ENCODE measurements at places on chromosomes 6 and 20.

- DNase-seq, result no peak
These were observed at the start of gene MYL9 for GRCh38 chr20:36541227-36541767. Gene MYL9, plus strand, starts transcription at chr20:36541519. Its CDS starts 3,366 bp downstream, at chr20:36544885.

- no peak for DNase-seq
These were observed 229.5 kb upstream of the DTNBP1 start for GRCh38 chr6:15892369-15892768.

- DNase-seq, result no peak
These were observed 31.6 kb upstream of the CHRNA4 start for GRCh38 chr20:63392465-63393365.

DNA sequence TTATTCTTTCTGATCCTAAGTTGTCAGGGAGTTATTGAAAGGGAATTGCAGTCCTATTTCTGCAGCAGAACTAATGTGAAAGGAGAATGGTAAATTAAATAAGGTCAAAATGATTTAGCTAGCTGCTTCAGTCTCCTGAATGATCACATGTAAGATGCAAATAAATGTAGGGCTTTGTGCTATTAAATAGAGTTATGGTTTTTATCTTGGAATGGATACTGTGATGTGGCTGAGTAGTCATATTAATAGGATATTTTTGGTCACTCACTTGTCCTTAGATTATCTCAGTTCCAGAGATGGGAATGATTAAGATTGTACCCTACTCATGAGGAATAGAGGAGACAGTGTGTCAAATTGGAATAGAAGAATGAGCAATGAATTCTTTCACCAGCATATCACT is 129.6 kb downstream of the PLCB4 start:
- no peak for DNase-seq

GRCh38 chr6:110875548-110876169 is 1.1 kb downstream of the AMD1 start:
- DNase-seq, result no peak

DNA sequence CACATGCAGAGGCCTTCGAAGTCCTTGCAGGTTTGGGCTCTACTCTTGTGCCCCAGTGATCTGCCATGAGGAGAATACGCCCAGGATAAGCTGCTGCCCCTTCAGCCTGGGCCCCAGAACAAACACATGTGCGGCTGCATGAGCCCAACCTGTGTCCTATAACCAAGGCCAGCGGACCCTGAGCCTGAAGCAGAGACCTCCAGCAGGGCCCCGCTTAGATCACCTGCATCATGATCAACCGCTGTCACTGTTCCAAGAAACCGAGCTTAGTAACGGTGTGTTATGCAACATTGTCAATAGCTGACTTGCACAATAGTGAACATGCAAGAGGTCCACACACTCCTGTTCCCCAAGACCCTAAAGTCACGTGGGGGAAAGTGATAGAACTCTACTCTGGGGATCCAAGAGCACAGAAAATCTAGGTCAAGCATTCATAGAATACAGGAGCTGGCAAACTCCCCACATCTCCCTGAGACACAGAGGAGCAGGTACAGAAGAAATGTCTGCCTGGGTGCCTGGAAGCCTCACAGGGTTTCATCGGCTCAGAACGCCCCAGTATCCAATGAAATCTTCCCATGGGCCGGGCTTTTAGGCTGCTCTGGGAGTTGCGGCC is 136.2 kb downstream of the BMP7 start:
- DNase-seq, result peak; percentile 32

GRCh38 chr20:44724423-44725091 is 9.4 kb downstream of the CCN5 start:
- DNase-seq, result no peak

DNA sequence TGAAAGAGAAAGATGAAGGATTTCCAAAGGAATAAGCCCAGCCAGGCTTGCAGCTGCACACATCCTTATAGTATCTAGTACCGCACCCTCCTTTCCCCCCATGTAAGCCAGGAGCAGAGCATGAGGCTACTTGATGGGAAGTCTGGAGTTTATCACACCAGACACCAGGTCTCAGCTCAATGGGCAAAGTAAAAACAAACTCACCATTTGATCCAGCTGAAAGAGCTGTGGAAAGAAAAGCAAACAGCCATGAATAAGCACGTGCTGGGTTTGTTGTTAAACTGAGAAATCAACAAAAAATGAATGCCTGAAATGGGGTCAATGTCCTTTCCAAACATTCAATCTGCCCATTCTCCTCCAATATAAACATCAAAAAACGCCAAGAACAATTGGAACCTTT is 50.6 kb upstream of the MAP7 start:
- no peak for DNase-seq

DNA sequence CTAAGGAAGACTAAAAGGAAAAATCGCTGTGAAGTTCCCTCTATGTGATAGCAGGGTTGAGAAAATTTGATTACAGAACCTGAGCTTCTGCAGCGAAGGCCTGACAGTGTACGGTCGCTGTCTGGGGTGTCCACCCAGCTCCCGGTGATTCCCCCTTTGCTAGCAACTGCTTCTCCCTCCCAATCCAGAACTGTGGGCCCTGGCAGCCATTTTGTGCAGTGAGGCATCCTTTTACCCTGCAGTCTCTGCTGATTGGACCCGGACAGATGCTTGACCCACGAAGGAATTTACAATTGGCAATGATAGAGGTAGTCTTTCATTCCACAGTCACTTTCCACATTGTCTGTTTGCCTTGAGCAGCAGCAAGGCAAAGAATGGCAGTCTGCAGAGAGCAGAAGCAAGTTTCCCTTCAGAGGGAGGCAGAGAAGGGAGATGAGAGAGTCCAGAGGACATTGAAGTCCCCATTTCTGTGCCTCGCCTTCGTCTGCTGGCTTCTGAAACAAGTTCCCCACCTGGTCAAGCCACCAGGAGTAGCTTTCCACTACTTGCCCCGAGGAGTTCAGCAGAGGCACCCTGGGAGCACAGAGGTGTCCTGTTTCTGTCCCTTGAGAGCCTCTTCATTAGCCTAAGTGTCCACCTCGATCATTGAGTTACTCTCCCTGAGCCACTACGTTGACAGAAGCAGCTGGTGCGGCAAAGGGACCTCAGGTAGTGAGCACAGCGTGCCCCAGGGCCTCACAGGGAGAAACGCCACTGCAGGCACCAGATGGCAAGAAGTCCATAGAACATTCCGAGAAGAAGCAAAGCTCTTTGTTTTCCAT is 370.3 kb downstream of the NRN1 start:
- no peak for DNase-seq

DNA sequence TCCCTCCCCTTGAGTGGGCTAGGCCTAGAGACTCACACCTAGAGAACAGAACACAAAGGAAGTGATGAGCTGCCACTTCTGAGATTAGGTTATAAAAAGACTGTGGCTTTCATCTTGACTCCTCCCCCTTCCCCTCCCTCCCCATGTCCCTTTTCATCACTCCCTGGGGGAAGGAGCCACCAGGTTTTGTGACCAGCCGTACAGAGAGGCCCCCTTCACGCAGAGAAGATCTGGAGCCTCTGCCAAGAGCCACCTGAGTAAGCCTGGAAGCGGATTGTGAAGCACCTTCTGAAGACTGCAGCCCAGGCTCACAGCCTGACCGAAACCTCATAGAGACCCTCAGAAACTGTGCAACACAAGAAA is 118.4 kb upstream of the NXT1 start:
- DNase-seq, result no peak

DNA sequence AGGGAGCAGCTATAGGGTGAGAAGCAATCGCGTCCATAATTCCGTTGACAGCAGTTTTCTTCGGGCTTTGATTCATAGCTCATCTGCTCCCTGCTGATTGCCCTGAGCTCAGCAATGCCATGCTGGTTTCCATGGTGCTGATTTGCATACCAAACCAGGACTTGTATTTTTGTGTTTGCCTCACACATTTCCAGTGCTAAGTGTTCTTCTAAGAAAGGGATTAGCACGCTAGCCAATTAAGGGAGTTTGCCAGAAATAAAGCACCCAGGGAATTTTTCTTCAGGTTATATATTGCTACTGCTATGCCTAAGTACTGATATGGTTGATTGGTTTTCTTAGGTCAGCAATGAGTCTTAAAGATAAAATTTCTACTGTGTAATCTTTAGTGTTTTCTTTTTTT is 177.6 kb downstream of the PLCB1 start:
- peak; percentile 15 for DNase-seq

DNA sequence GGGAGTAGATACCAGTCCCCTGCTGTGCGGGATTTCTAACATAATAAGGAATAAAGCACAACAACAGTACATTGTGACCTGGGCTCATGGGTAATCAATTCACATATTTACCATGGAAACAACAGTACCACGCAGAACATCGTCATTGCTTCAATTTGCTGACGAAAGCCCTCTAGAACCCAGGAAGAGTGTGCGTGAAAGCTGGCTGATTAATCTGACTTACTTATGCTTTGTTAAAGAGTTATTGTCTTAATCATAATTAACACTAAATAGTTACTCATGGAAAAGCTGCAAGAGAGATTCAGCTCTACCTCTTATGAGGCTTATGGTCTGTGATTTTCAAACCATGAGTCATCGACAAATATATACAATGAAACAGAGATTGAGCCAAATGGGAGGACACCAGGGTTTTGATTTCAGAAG is 644.3 kb upstream of the AGPAT4 start:
- DNase-seq, result peak; percentile 21

DNA sequence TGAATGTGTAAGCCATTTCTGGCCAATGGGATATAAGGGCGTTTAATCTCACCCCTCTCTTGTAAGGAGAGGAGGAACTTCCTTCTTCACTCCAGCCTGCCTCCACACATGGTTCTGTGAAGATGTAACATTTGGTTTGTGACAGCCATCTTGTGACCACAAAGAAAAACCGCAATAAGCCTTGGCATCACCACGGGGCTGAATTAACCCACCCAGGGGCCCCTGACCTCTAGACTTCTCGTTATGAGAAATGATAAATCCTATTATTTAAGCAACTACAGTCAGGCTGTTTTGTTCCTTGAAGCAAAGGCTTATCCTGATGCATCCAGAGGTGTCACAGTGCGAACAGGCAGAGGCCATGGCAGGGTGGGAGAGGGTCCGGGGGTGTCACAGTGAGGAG is 139.7 kb downstream of the CDC5L start:
- no peak for DNase-seq

GRCh38 chr6:35028781-35029769 is 112.1 kb downstream of the TCP11 start:
- DNase-seq, result no peak

GRCh38 chr6:89792881-89793280 is 26.7 kb downstream of the MDN1 start:
- peak; percentile 52 for DNase-seq

DNA sequence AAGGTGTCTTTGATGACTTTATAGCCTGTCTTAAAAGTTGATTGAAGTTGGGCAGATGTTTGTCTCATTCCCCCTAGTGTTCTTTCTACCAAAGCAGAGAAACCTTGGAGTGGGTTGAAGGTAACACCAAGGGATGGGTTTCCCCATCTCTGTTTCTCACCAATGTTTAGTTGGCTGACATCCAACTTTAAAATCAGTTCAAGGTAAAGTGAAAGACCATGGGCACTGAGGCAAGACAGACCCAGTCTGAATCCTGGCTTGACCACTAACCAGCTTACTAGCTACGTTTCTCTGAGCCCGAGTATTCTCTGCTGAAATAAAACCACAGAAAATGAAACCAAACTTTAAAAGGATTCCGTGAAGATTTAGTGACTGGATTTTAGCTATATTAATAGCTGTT is 258.9 kb downstream of the KIF16B start:
- DNase-seq, result no peak

DNA sequence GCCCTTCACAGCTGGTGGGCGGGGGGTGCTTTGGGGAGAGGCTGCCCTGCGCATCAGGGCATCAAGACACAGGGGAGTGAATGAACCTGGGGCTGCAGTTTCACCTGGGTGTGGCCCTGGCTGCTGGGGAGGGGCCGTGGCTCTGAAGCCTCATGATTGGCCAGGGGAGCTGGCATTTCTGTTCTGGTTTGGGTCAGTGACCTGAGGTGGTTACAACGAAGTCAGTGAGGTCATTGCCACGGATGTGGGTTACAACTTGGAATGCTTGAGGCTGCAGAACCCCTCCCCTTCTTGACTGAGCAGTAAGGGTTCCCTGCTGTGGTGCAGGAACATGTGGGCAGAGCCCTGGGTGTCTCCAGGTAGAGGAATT is 3.0 kb downstream of the TCEA2 start:
- peak; percentile 61 for DNase-seq

DNA sequence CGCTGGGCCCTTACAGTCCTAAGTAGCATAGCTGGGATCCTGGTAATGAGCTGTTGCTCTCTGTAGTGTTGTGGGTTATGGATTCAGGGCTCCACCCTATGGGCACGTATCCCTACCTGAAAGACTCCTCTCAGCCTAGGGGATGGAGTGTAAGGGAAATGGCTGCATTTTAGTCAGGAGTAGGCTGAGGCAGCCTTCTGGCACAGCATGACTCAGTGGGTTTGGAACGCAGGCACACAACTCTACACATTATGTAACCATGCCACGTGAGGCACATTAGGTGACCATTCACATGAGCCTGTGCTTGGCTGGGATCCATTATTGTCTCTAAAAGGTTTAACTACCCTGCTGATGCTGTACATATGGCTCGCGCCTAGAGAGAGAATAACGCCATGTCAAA is 27.8 kb downstream of the HDDC2 start:
- peak; percentile 95 for DNase-seq

- DNase-seq, result no peak
These were observed 243.1 kb downstream of the ALDH8A1 start for GRCh38 chr6:134706806-134707205.

DNA sequence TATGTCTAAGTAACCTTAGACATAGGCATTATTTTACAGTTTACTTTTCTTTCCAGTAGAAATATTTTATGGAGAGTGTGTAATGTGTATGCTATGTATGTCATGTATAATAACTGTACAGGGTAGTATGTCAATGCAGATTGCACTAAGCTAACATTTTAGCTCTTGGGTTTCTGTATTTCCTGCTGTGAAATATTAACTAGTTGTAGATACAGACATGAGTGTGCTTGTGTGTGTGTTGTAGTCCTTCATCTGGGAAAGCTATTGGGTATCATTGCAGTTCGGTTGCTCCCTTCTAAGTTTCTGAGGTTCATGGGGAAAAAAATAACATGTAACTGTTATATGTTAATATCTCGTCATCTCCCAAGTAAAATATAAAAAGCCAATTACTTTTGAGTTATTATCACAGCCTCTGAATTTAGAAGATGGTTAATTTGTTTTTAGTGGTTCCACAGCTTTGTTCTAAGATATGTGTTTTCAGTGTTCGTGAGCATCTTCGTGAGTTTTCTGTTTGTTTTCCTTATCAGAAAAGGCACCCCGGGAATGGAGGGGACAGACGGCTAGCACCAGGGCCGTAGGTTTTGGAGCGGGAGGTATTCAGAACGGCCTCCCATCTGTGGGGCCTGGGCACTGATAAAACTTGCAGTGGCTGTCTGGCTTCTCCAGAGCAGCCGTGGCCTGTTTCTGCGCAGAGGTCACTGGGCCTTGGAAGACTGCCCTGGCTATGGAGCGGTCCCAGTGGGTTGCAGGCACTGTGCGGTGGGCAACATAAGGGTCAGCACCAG is 215.0 kb downstream of the ARID1B start:
- DNase-seq, result peak; percentile 27

- DNase-seq, result peak; percentile 54
These were observed 42.7 kb upstream of the GCNT2 start for GRCh38 chr6:10478187-10479040.

GRCh38 chr6:122995921-122996793 is at the start of gene CLVS2:
Gene CLVS2, plus strand, starts transcription at chr6:122996235. Its CDS starts 1,543 bp downstream, at chr6:122997778.
- DNase-seq, result peak; percentile 1

Measured in bronchial epithelial cell (primary cell).